ENCODE measurements at places on chromosomes 1 and 21.
A peak's percentile ranks its signal among the peaks of the same experiment; 100 is the strongest.

DNA sequence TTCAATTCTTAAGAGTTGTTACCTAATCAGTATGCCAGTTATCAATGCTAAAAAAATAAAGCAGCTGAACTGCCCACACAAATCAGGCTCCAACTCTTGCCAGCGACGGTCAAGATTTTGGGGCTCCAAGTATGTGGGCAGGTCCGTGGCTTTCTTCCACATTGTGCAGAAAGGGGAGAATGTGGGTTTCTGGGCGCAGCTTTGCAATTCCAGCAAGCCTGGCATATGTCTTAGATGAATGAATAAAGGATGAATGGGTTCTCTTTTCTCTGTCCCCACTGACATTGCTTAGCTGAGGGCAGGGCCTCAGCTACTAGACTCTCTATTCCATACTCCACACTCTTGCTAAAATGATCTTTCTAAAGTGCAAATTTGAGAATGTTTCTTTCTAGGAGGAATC lies 42.4 kb downstream of the NENF start:
- no peak for DNase-seq

DNA sequence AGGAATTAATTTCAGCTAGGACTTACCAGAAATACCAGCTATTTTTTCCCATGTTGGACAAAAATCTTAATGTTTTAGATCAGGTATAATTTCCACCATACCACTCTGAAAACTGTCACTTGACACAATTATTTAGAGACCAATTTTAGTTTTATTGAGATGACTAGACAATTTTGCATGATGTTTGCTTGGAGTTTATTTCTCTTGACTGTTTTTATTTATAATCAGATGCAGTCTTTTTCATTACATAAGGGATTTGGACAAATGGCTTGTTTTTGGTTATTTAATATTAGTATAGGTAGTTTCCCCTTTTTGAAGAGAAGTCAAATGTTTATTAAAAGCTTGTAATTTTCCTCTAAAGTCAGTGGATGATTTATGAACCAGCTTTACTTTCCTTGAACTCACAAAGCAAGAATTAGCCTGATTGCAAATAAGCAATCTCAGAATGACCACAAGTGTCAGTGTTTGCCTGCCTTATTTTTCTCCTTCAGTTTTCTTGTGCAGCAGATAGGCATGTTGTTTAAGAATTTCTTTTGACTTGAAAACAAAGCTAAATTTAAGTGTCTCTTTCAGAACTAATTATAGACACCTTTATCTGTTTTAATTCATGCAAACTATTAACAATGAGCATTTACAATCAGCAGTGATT lies 3.8 kb upstream of the B3GALT2 start:
- no peak for DNase-seq

- DNase-seq = no peak
These were observed 159.2 kb downstream of the PIGK start for GRCh38 chr1:77060000-77060399.

GRCh38 chr1:200337410-200337809 lies 72.4 kb downstream of the ZNF281 start:
- DNase-seq = no peak

GRCh38 chr1:14141656-14142055 lies 441.7 kb downstream of the PRDM2 start:
- no peak for DNase-seq

- DNase-seq = no peak
These were observed 73.5 kb downstream of the TMEM200B start for GRCh38 chr1:29050166-29050565.

GRCh38 chr1:221317537-221317936 lies 424.4 kb downstream of the DUSP10 start:
- no peak for DNase-seq

DNA sequence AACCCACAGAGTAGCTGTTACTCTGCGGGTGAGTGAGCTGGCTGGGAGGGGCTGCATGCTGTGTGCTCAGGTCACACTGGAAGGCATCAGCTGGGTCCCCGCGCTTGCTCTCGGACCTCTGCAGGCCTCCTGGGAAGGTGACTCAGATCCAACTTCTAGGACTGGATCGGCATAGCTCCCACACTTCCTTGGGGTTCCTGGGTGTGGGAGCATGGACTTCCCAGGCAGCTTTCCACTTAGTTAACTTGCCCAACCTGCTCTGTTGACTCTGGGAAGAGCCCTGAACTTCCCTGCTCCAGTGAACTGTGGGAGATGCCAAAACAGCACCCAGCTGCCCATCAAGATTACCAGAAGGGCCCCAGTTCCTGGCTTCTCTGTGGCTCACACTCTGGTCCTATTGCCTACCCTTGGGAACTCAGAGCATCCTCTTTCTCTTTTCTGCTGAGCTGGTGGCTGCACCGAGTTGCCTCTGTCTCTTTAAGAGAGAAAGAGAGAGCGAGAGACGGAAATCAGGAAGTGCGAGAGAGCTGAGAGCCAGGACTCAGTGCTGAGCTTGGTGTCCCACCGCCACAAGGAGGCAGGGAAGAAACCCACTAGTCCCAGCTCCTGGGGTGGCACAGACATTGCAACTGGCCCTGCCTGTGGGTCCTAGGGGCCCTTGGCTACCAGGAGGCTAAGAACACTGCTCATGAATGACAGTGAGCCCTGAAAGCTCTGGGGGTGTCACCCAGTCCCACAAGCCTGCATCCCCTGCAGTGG lies at the start of gene IKBKE:
TSS of gene IKBKE (plus strand) at position 544 of the 759 bp plus-strand sequence. CDS start 2,752 bp downstream, outside the sequence.
- peak; percentile 53 for DNase-seq

GRCh38 chr1:47532921-47533792 lies 95.3 kb downstream of the FOXD2 start:
- no peak for DNase-seq

GRCh38 chr1:165877940-165878556 lies 50.6 kb downstream of the UCK2 start:
- DNase-seq = peak; percentile 14

DNA sequence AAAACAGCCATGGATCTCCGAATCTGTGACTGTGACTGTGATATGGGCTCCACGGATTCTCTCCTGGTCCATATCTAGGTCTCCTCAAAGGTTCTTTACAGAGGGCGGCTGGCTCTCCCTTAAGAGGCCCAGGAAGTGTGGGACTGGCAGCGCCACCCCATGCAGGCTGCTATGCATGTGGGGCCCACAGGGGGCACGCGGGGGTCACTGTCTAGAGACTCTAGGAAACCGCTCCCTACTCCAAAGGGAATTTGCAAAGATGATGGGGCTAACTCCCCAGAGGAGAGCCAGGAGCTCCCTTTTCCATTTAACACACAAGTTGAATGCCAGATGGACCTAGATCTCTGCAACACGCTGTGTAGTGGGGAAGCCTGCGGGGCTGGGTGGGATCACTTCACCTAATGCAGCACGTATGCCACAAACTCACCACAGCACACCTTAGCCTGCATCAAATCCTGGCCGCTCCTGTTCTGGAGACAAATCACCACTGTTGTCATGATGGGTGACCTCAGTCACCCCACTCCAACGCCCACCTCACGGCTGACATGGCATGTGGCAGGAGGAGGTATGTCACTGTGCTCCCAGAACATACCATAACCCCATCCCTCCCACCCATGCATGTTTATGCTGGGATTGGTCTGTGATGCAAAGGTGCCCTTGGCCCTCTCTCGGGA lies 61.7 kb downstream of the SLC45A1 start:
- no peak for DNase-seq

GRCh38 chr1:22773981-22774832 lies 63.6 kb downstream of the EPHB2 start:
- no peak for DNase-seq

DNA sequence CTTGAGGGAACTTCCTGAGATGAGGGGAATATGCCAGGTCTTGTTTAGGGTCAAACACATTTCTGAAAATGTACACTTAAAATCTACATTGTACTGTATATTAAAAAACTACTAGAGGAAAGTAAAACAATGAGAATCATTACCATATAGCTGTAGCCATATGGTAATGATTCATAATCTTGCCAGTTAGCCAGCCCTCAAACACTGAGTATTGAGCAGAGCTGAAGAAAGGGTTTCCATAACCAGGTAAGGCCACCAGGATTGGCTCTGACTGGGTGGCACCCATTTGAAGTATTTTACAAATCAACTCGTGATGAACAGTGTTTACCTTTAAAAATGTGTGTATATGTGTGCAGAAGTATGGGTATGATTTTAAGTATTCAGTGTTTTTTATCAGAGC lies 226.7 kb downstream of the SLC45A1 start:
- no peak for DNase-seq

GRCh38 chr1:50972766-50973165 lies 2.7 kb downstream of the CDKN2C start:
- DNase-seq = no peak

DNA sequence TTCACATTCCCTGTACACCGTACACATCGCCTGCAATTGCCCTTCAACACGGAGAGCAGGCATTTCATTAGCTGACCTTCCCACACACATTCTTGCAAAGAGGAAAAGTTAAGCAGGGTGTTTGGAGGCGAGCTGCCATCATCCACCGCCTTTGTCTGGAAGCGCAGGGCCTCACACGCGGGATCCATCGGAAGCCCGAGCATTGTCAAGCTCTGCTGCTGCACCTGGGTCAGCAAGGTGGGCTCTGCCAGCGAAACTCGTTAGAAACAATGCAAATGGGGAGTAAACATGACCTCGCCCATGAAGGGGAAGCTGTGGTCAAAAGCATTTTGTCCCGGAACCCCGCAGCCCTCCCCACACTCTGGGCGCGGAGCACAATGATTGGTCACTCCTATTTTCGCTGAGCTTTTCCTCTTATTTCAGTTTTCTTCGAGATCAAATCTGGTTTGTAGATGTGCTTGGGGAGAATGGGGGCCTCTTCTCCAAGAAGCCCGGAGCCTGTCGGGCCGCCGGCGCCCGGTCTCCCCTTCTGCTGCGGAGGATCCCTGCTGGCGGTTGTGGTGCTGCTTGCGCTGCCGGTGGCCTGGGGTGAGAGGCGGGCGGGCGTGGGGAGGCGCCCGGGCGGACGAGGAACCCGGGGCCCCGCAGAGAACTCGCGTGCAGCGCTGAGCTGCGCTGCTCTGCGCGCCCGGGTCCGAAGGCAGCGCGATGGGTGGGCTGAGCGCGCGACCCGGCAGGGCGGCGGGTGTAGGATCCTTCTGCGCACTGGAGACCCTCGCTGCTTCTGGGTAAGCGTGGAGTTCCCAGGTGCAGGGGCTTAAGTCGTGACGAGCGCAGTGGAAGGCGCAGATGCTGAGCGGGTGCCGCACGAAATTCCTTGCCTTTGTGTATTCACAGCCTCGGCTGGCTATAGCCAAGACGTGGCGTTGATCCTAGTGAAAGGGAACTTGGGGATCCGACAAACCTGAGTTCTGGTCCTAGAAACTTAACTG lies at the start of gene CR1:
TSS of gene CR1 (plus strand) at position 357 of the 992 bp plus-strand sequence. CDS start at position 468, 111 bp downstream.
- DNase-seq = peak; percentile 56

- no peak for DNase-seq
These were observed 2.4 kb upstream of the PEF1 start for GRCh38 chr1:31647106-31647505.

DNA sequence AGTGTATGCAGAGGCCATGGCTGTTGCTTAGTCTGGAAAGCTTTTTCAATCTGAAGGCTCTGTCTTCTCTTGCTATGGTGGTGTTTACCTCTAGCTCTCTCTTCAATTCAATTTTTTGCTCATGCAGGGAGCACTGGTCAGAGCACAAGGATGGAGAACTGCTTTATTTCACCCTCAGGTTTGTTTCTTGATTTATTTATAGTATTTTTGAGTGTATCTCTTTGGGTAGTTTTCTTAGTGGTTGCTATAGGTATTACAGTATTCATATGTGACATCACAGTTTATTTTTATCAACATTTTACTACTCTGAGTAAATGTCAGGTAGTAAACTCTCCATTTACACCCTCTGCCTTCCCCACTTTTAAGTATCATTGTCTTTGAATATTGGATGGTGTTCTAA lies 147.9 kb downstream of the RASAL2 start:
- DNase-seq = no peak

GRCh38 chr1:81889166-81889565 lies 88.4 kb downstream of the ADGRL2 start:
- DNase-seq = no peak

DNA sequence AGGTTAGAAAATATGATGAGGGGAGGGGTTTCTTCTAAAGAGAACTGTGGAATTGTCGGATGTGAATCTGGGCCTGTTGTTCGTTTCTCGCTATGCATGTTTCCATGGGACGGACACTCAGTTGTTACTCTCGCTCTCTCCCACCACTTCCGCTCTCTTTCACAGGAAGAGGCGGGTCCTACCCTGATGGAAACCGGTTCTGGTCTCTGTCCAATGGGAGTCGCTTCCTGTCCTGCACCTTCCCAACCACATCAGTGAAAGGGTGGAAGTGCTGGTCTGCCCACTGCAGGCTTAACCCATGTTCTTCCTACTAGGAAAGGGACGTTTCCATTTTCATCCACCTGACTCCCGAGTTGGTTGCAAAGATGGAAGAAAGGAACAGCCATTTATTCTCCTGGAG lies 119.4 kb downstream of the KCNJ15 start:
- DNase-seq = no peak

- no peak for DNase-seq
These were observed 47.5 kb downstream of the EDN2 start for GRCh38 chr1:41437011-41437355.

- no peak for DNase-seq
These were observed 8.0 kb downstream of the SMCP start for GRCh38 chr1:152886085-152886484.

DNA sequence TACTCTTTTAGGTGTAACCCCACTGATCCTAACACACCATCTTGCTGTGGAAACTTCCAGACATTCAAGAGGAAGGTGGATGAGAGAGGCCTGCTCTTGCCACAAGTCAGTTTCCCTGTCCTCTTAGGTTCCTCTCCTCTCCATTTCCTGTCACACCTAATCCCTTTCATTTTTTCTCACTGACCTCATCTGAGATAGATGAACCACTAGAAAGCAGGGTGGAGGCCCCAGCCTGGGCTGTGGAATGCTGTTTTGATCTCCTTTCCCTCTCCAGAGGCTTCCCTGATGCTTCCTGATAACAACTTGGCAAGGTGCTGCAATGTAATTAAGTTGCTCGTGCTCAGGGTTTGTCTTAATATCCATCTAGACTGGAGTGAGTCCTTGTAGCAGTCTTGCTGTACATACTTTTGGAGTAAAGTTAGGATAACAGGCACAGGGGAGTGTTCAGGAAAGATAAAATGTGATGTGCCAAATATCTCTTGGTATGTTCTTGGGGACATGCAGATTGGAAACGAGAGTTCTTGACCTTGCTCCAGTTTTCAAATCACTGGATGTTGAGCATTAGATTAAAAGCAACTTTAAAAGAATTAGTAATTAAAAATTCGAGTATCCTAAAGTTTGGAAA lies 11.2 kb downstream of the LRRC42 start:
- DNase-seq = no peak

DNA sequence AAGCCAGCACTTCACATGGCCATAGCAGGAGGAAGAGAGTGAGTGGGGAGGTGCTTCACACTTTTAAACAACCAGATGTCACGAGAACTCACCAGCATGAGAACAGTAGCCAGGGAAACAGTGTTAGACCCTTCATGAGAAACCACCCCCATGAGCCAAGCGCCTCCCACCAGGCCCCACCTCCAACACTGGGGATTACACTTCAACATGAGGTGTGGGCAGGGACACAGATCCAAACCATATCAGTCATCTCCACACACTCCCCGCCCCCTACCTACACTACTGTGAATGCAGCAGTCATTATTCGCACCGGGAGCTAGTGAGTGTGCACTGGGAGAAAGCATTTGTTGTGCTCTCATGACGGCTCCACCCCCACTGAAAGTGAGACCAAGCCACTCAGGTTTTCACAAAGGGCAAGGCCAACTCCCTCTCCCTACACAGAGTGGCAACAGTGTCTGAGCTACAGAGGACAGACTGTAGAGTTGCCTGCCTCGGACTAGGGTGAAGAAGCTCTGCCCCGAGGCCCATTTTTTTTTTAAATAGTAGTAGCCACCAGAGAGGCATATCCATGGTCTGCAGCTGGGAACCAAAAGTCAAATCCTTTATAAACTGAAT lies 125.6 kb downstream of the BARHL2 start:
- DNase-seq = no peak

- no peak for DNase-seq
These were observed 4.6 kb downstream of the LRRC3 start for GRCh38 chr21:44459712-44460440.

All from activated T-cell treated with anti-CD3 and anti-CD28 coated beads, Interleukin-2, amount 50 U/mL, for 72 hours (primary cell).